ENCODE measurements at places on chromosomes 2 and 18. TPM values are rescaled to one million over a fixed set of nuclear protein-coding genes. Genes with fewer than 3 reads are reported as not detected.
A peak's percentile ranks its signal among the peaks of the same experiment; 100 is the strongest.

DNA sequence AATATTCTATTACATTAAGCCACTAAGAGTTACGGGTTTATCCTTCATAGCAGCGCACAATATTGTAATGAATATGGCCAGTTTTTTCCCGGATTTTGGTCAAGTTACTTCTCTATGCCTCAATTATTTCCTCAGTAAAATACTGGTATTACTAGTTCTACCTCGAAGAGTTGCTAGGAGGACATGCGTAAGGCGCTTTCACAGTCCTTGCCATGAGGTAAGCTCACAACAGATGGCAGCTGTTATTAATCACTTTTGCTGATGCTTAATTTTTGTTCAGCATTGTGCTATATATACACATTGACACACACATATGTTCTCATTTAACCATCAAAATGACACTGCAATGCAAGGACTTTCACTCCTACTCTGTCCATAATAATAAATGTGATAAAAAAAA, 101.5 kb downstream of the SCG2 start:
- DNase-seq: no peak

GRCh38 chr2:169900686-169901085, 73.4 kb downstream of the UBR3 start:
- no peak for DNase-seq

- no peak for DNase-seq
Measured at GRCh38 chr18:63451799-63452660, 24.7 kb upstream of the SERPINB5 start.

DNA sequence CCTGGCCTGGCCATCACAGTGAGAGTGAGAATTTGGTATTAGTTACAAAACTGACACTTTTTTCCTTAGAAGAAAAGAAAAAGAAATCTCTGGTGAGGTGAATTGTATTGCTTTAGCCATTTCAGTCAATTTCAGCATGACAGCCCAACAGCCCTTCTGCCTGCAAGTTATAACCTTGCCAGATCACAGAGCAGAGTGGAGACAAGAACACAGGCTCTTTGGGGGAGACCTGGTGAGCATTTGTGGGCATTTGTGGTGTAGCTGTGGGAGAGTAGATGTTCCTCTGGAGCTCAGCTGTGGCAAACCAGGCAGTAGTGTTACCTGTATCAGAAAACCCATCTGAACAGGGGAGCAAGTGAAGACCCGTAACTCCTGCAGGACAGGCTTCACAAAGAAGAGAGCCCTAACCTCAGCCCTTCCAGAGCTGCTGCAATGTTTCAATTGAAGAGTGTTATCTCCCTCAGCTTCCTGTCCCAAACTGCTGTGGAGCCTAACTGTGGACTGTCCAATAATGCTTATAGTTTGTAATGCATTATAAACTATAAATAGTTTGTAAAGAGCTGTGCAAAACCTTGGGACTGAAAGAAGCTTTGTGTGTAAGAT, 22.8 kb upstream of the DLX1 start:
- DNase-seq: no peak

DNA sequence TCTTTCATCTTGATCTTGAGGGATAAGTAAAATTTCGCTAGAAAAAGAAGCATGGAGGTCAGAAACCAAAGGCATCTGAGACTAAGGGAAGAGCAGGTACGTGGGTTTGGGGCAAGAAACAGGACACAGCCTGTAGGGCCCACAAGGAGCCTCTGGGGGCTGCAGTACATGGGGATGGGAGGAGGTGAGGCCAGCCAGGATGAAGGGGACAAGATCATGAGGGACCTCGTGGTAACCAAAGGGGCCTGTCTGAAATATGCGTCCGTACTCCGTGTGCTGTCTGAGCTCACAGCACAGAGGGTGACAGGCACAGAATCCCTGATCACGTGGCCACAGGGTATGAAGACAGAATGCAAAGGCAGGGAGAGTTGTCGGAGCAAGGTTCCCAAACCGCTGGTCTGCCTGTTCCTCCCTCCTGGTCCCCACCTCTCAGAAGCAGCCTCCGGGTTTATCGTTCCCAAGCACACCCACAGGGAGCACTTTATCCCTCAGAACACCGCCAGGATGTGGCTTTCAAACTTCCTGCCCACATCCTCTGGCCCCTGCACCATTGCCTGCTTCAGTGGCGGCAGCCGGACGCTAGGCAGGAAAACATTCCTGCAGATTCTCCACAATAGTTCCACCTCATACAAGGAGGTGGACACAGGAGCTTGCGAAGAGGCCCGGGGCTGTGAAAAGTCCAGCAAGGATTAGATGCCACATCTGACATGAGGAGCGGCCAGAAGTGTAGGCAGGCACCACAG, 12.0 kb downstream of the TMEM163 start:
- no peak for DNase-seq

DNA sequence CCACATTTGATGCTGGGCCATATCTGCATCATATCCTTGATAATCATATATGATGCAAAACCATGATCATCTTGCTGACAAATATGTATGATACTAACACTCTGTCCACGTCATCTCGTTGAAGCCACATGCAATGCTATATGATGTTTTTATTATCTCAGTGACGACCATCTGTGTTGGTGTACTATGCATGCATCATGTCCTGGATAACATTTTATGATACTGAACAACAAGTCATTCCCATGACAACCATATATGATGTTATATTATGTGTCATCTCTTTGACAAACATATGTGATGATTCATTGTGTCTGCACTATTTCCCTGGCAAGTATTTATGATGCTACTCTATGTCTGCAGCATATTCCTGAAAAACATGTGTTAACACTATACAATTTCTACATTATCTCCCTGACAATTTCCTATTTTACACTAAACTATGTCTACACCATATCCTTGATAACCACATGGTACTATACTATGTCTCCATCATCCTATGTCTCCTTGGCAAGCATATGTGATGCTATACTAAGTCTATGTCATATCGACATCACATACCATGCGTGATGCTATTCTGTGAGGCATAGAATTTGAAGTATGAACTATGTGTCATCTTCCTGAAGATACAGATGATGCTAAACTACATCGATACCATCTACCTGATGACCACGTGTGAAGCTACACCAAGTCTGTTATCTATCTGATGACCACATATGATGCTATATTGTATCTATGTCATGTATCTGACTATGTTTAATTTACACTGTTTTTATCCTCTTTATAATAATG, 37.0 kb downstream of the DAW1 start:
- DNase-seq: no peak

DNA sequence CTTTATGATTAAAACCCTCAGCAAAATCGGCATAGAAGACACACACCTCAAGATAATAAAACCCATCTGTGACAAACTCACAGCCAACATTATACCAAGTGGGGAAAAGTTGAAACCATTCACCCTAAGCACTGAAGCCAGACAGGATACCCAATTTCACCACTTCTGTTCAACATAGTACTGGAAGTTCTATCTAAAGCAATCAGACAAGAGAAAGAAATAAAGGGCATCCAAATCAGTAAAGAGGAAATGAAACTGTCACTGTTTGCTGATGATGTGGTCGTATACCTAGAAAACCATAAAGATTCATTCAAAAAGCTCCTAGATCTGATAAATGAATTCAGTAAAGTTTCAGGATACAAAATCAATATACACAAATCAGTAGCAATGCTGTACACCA, 16.4 kb upstream of the RPRD1A start:
- DNase-seq: no peak

- DNase-seq: no peak
Measured at GRCh38 chr2:36059691-36060090, 295.9 kb upstream of the CRIM1 start.

DNA sequence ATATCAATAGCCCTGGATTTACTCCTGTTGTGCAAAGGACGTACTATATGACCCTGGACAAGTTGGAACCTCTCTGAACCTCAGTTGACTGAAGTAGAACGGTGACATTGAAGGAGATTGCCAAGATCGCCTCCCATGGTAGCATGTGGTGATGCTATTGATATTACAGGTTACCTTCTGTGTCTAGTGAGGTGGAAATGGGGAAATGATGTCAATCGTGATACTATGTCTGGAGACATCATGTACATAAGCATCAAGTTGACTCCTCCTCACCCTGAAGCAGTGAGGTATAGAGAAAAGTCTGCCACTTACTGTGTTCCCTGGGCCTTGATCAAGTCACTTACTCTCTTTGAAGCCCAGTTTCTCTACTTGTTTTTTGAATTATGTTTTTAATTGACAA, 93.9 kb downstream of the KLF7 start:
- no peak for DNase-seq

- DNase-seq: peak; percentile 100
Measured at GRCh38 chr2:204452464-204453023, 92.7 kb upstream of the PARD3B start.

DNA sequence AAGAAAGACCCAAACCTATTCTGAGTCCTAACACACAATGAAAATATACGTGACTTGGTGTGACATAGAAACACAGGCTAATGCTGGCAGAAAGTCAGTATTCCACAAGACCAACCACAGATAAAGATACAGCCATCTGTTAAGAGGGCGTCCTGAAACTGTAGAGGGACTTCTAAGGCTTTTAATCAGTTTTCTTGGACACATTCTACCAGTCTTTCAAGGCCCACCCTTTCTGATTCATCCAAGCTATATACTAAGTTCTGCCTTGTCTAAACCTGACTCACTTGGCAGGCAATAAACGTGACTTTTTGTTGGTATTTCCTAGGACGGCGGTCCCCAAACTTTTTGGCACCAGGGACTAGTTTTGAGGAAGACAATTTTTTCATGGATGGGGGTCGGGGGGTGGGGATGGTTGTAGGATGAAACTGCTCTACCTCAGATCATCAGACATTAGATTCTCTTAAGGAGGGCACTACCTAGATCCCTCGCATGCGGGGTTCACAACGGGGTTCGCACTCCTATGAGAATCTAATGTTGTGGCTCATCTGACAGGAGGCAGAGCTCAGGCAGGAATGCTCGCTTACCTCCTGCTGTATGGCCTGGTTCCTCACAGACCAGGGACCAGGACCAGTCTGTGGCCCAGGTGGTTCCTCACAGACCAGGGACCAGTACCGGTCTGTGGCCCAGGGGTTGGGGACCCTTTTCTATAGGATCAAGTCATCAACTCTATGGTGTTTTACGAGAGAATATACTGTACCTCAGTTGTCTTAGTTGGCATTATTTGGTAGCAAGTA, 61.4 kb downstream of the SP3 start:
- DNase-seq: no peak

GRCh38 chr18:59308248-59308937, 10.1 kb downstream of the CPLX4 start:
- no peak for DNase-seq

DNA sequence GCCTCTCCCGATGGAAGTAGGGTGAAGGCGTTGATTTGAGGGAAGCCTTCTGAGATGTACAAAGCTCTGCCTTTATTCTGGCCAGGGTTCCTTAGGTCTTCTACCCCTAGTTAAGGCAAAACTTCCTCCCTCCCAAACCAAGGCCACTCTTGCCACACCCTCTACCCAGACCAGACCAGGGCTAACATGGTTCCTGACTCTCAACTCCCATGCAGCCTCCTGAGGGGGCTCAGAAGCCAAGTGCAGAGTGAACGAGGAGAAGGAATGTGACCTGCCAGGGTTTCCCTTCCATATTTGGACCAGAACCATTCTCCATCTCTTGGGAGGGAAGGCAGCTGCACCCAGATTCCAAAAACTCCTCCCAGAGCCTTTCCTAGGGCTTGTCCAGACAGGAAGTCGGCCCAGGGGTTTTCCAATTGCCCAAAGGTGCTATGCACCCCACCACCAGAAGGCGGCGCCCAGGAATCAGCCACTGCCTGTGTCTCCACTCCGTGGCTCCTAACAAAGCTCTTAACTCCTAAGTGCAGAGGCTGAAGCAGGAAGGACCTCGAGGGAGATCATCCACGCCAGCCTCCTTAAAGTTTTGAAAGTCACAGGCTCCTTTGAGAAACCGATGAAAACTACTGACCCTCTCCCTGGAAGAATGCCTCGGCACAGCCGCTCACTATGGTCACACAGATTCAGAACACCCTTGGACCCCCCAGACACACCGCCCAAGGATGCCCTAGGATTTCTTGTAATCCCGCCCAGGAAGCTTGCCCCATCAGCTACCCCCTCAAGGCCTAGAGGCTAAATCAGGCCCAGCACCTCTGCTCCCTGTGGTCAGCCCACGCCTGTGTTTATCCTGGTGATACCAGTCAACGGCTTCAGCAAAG, 157.8 kb downstream of the SMAD2 start:
- DNase-seq: no peak

DNA sequence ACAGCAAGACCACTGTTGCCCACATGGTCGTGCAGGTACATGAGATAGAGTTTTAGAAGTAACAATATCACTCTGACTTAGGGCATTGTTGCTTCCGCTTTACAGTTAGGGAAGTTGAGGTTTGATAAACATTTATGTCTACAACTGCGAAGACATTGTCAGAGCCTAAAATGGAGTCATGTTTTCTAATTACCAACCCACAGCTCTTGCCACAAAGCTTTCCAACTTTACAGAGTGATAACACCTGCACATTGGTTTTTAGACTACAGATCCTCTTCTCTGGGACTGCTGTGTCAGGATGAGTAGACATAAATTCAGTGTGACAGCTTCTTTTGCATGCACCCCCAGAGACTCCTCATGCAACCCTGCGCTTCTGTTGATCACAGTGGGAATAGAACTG, 119.0 kb downstream of the FEZ2 start:
- DNase-seq: no peak

DNA sequence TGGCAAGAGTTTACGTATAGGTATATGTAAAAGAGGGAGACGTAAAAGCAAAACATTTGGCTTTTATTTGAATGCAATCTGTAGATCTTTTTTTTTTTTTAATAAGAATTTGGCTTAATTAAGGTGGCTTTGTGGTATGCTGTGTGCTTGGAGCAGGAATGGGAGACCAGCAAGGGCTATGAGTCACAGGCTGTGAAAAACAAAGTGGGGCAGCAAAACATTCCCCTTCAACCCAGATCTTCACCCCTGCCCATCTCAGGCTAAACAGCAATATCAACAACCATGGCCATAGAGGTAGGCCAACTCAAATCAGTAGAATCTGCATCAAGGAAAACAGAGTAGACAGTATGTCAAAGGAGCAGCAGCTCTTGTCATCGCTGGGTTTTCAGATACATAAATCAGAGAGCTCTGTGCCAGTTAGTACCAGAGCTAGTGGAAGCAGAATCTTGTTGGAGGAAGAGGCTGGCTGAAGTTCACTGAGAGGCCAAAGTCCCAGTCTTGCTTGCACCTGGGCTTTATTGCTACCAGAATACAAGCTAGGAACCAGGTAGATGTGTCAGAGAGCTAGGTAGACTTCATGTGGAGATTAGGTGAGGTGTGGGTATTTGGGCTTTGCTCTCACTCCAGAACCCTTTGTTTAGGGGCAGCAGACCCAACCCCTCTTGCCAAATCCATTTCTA, 191.5 kb upstream of the FANCL start:
- no peak for DNase-seq

DNA sequence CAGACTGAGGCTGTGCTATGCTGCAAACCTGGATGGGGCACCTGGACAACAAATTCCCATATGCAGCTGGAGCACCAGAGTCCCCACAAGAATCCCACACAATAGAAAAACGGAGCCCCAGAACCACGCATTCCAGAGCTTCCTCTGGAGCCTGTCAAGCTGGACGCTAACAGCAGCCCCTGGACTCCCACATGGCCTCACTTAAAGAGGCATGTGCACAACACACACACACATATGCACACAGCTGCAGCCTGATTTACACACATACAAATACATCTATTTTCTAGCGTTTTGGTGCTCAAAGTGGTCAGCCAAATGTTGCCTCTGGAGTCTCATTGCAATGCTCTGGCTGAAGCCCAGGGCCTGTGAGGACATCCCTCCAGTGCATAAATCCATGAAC, 632.7 kb upstream of the ID2 start:
- no peak for DNase-seq

The RTKN gene
- 8.3 TPM for polyA plus RNA-seq

The PDE1A gene
- polyA plus RNA-seq: 1.0 TPM

The MAL gene
- not detected for polyA plus RNA-seq

The IL37 gene
- not detected for polyA plus RNA-seq

The POTEC gene
- not detected for polyA plus RNA-seq

All from BJ (cell line).